Stimulated activated CD4-positive, alpha-beta T cell treated with anti-CD3 and anti-CD28 coated beads, Interleukin-1b, Interleukin-23, amount 100 ng/mL, for 48 hours (primary cell): ENCODE measurements at places on chromosomes 3 and 15.

DNA sequence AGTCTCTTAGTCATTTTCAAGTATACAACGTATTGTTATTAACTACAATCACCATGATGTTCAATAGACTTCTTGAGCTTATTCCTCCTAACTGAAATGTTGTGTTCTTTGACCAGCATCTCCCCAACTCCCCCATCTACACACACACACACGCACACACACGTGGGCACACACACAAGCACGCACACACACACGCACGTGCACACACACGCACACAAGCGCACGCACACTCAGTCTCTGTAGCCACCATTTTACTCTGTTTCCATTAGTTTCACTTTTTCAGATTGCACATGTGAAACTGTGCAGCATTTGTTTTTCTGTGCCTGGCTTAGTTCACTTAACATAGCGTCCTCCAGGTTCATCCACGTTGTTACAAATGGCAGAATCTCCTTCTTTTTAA, 247.0 kb downstream of the XXYLT1 start:
- DNase-seq, result no peak

DNA sequence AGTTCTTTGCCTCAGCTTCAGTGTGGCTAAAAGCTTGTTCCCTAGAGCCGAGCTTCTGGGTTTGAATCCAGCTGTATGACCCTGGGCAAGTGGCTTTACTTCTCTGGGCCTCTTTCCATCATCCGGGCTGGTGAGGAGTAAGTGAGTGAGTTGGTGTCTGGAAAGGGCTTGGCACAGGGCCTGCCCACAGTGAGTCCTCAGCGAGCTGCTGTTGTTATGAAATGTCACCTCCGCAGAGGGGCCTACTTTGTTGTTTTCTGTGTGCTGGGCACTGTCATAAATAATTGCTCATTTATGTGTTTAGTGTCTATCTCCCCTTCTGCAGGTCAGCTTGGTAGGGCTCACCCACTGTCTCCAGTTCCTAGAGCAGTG, 31.7 kb downstream of the SLC6A6 start:
- DNase-seq, result no peak

DNA sequence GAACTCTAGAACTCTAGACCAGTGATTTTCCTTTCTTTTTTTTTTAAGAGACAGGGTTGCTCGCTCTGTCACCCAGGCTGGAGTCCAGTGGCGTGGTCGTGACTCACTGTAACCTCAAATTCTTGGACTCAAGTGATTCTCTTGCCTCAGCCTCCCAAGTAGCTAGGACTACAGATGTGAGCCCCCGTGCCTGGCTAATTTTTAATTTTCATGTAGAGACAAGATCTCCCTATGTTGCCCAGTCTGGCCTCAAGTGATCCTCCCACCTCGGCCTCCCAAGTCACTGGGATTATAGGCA, 359.6 kb downstream of the SHQ1 start:
- DNase-seq, result no peak

GRCh38 chr15:29560896-29561295, 261.4 kb downstream of the TJP1 start:
- DNase-seq, result no peak

GRCh38 chr3:38168151-38169026, 3.1 kb downstream of the OXSR1 start:
- DNase-seq, result no peak

- DNase-seq, result no peak
Measured at GRCh38 chr15:48695827-48696573, 50.5 kb upstream of the FBN1 start.

DNA sequence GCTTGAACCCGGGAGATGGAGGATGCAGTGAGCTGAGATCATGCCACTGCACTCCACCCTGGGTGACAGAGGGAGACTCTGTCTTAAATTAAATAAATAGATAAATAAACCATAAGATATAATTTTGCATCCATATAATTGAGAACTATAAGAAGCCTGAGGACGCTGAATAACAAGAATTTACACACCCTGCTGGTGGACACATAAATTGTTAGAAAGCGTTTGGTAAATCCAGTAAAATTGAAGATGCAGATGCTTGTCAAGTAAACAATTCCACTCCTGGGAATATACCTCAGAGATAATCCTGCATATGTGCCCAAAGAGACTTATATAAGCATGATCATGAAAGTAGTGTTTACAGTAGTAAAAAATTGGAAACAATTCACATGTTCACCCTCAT, 41.7 kb downstream of the TTC23 start:
- DNase-seq, result no peak

DNA sequence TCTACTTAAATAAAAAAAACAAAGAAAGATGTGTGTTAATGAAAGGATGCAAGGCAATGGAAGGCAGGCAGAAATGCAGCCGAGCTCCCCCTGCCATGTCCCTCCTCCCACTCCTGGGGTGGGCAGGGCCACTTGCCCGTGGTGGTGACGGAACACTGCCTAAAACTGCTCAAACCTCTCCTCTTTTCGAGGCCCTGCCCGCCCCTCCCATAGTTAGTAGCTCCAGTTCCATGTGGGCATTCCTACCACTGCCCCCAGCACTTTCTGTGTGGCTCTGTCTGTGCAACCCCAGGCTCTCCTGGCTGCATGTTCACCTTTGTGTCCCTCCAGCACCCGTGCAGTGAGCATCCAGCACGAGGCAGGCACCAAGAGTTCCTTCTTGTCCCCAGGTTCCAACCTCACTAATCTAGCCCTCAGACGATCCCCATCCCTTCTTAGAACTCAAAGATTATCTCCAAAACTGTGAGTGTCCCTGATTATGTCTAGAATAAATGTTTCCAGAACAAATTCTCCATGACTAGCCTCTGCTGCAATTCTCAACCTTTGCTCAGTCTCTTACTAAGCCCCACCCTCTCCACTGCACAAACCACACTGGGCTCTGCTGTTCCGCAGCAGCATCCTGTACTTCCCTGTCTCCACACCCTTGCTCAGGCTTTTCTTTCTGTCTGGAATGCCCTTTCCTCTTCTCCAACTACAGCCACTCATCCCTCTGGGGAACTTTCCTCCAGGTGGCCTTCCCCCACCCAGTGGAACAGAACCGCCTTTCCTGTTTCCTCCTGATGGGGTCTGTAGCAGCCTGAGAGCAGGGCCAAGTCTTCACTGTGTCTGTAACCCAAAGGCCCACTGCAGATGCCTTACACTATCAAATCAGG, 32.6 kb upstream of the SPTBN5 start:
- DNase-seq, result no peak

DNA sequence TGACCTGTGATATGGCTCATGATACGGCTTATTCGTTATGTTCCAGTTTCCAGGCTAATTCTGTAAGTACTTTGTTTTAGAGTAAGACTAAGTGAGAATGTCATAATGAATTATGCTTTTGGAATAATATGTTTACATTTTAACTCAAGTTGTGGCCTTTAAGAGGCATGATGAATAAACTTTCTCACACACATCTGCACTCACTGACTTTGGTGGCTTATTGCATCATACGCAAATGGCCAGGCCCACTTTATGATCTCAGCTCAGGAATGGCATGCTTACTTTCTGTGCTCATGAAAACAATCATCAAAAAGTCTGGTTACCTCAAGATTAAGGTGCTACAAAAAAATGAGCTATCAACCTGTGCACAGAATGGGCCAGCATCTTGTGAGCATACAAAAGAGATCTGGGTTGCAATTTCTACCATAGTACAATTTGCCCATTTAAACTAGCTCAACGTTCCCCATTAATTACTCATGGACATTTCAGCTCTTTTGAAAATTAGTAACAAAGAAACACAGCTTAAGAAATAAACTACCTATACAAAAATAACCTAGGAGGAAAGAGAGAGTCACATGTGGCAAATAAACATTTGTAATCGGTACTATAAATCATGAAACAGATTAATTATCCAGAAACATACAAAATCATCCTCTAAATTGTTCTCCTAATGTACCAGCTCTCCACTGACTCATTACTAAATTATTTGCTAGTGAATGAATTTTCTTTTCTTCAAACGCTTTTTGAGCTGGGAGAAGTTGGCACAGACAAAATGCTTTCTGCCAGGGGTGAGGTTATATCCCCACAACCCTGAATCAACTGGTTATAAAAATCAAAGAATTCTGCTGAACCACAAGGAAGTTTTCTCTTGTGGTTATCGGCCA, 439.0 kb upstream of the ADAMTS9 start:
- DNase-seq, result no peak

DNA sequence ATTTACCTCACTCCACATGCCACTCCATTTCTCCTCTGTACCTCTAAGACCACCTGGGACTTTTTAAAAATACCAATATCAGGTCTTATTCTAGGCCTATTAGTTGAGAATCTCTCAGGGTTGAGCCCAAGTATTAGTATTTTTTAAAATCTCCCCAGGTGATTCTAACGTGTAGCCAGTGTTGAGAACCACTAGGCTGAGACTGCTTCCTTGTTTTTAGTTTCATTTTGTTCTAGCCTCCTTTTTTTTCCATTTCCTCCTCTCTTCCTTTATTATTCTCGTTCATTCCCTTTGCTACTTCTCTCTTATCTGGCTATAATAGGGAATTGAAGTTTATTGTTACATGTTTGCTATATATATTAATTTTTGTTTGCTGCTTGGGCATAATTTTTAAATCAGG, 217.8 kb upstream of the CD96 start:
- DNase-seq, result no peak

- DNase-seq, result no peak
Measured at GRCh38 chr15:89863918-89864317, 29.9 kb downstream of the AP3S2 start.

- peak; percentile 9 for DNase-seq
Measured at GRCh38 chr3:64081235-64081630, 57.9 kb upstream of the PSMD6 start.

DNA sequence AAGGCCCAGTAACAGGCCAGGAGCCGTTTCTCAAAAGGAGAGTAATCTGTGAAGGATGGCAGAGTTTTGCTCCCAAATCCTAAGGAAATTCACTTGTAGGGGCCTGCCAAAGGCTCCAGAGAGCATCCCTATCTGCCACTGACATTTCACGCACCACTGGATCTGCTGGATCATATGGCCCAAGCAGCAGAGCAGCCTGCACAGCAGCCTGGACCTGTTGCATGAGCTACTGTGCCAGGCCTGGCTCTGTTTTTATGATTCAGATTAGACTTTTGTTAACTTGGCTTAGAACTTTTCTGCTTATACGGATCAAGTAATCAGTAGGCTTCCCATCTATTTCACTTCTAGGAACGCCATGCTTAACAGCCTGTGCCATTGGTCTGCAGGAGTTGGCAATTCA, 70.7 kb downstream of the CHRD start:
- no peak for DNase-seq

- DNase-seq, result no peak
Measured at GRCh38 chr3:14991818-14992612, 44.6 kb downstream of the NR2C2 start.

DNA sequence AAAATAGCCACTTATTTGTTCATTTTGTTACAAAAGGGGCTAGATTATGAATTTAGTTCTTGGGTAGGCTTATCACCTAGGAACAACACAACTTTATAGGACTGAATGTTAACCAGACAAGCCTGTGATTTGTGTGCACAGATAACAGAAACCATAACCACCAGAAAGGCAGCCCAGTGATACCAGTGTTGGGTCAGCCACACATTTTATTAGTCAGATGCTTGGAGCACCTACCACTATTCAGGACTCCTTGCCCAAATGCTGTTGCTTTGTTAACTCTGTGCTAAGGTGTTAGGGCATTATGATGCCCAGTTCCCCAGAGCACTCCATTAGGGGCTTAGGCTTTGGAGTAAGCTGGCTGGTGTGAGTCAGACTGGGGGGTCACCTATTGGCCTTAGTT, 22.5 kb downstream of the PLCL2 start:
- DNase-seq, result no peak

DNA sequence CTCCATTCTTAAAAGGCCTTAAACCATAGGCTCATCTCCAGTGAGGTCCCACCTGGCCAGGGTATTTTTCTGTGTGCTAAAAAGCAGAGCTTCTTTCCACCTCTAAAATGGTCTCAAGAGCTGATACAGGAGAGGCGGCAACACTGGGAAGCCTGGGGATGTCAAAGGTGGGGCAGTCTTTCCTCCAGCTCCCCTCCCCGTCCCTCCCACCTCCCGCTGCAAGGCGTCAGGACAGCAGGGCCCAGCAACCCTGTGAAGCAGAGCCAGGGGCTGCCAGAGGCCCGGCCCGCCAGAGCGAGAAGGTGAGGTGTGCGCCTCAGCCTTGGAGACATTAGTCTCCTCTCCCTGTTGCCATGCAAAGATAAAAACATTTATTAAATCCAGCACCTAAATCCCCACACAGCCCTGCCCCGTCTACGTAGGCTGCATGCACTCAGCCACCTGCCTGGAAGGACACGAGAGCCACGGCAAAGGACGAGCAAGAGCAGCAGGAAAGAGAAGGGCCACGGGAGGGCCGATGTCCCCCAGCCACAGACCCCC, 75.6 kb downstream of the FAM174B start:
- DNase-seq, result no peak

- no peak for DNase-seq
Measured at GRCh38 chr15:79523266-79523665, 91.1 kb downstream of the MINAR1 start.

GRCh38 chr3:23264413-23264812, 61.3 kb downstream of the UBE2E2 start:
- no peak for DNase-seq
